ENCODE measurements at places on chromosomes 2 and 18.
A peak's percentile ranks its signal among the peaks of the same experiment; 100 is the strongest.

- no peak for DNase-seq
These were observed 52.1 kb downstream of the GTF3C3 start for GRCh38 chr2:196747400-196747799.

DNA sequence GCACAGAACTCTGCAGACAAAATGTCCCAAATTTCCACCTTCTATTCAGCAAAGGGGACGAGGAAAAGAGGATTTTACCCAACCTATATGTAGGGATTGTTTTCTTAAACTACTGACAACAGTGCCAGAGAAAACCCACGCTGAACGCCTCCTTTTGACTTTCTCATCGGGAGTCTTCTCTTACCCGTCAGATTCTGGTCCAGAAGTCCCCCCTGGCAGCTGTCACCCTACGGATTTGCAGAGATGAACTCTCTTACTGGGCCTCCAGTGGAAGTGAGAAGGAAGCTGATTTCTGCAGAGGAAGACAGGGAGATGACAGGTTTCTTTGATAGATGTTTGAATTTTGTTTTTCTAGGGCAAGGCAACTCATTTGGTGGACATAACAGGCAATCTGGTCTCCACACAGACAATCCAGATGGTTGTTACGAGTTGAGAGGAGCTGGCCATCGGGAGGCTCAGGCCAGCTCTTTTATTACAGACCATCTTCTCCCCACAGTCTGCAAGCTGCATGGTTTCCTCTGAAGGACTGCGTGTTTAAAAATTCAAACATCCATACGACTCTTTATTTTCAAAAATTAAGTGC is 804.3 kb downstream of the RNF144A start:
- no peak for DNase-seq

DNA sequence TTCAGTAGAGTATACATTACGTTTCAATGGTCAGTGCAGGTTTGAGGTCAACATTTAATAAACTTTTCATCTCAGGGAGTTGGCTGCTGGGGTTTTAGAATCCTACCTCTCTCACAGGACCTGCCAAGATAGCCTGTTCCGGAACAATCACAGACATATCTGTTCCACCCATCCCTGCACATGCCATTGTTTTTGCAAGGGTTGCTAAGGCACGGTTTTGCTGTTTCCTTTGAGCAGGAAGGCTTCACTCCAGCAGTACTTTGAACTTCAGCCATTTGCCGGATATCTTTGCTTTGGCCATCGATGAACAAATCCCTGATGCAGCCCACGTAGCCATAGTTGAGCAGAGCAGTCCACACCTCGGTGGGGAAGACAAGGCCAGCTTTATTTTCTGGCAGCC is 493.8 kb downstream of the NRXN1 start:
- DNase-seq, result no peak

DNA sequence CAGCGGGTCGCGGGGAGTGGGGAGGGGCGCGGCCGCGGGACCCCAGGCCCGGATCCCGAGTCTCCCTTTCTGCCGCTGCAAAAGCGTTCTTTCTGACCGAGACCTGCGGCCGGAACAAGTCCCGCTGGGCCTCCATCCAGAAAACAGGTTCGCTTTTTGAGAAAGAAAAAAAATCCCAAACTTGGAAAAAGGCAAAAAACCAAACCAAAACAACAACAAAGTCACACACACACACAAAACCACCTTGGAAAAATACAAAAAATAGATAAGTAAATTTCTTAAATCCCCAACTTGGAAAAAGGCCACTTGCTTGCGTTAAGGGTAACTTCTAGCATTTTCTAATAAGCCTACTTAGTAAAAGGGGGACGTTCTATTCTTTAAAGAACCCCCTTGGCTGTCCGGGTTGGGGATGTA is 250 bp upstream of the CHST10 start:
- no peak for DNase-seq

DNA sequence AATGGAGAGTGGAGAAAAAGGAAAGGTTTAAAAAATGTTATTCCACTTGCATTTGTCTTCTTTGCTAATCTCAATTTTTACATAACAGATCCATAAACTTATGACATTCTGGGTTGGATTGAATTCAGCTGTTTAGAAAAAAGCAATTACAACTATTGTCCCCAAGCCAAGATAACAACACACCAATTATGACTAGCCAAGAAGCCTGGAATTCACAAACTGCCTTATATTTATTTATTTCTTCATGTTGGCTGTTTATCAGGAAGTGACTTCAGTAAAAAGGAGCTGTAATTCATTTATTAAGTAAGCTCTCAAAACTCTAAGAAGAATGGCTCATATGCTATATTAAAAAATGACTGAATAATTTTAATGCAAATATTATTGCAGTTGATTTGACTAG is 137.4 kb downstream of the CALCRL start:
- DNase-seq, result no peak

- DNase-seq, result no peak
These were observed 311.3 kb downstream of the ARHGAP15 start for GRCh38 chr2:143440411-143441012.

DNA sequence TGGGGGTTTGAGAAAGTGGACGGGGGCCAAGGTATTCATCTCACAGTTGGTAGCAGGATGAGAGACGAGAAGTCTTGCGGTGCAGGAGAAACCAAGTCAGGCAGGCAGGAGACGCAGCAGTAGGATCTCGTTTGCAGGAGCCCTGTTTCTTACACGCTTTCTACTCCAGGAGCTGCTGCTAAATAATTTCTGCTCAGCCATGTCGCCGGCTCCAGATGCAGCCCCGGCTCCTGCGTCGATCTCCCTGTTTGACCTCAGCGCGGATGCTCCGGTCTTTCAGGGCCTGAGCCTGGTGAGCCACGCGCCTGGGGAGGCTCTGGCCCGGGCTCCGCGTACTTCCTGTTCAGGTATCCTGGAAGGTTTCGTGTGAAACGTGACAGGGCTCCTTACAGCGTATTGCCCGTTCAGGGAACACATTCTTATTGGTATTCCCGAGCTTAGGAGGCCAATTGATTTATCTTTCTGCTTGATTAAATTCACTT is 494 bp downstream of the ANKZF1 start:
- peak; percentile 44 for DNase-seq

GRCh38 chr2:137928547-137929518 is 35.4 kb upstream of the HNMT start:
- DNase-seq, result no peak

DNA sequence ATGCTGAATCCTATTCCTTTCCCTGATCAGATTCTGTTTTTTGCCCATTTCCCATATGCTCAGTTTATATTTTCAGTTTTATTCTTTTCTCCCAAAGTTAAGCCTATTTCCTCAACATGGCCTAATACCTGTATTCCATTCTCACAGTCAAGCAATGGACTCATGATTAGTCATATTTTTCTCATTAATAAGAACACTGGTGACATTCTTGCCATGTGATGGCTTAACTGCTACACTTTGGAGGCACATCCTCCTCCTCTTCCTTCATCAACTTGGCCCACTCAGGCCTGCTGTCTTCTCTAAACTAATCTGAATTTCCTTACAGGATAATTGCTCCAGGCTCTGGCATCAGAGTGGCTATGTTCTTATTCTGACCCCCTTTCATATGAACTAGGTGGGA is 679.2 kb downstream of the NYAP2 start:
- DNase-seq, result no peak

DNA sequence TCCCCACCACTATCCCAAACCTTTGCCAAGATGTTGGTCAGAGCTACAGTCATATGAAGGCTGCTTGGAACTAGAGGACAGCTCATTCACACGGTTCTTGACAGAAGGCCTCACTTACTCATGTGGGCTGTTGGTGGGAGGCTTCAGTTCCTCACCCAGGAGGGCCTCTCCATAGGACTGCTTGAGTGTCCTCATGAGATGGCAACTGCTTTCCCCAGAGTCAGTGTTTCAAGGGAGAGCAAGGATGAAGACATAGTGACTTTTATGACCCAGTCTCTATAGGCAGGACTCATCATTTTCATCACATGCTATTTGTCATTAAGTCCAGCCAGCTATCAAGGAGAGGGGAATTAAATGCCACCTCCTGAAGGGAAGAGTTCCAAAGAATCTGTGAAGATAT is 33.4 kb upstream of the OLA1 start:
- no peak for DNase-seq

DNA sequence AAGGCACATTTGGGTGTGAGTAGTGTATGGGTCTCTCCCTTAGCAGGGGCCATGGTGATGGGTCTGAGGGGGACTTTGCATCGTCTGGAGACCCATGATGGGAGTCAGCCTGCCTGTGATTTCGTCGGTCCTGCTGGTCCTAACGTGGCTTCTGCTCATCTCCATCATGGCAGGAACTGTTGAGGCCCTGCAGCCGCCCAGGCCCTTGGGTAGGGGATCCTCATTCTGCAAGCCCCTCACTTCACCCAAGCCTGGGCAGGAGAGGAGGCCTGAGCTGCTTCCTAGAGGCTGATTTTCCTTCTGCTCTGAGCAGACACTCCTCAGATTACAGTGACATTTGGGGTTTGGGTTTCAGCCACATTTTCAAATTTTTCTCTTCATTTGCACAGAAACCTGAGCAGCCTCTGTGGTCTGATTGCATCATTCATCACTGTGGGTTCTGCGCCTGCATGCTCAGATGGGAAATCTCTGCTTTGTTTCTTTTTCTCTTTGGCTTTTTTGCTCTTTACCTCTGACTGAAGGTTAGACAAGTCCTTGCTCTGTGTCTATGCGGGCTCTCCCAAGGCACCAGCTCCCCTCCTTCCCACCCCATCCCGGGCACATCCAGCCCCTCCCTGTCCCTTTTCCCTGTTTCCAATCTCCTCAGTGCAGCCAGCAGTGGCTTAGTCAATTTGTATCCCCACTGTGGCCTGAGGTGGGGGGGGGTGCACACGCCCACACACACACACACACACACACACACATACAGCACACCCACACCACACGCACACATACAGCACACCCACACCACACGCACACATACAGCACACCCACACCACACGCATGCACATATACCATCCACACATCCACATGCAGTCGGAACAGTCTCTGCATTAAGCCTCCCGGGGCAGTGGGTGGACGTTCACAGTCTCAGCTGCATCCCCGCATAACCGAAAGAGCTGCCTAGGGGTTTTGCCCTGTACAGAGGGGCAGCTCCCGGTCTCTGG is 305.4 kb upstream of the HS6ST1 start:
- DNase-seq, result peak; percentile 34

- no peak for DNase-seq
These were observed 25.8 kb downstream of the TRAPPC12 start for GRCh38 chr2:3405307-3405706.

DNA sequence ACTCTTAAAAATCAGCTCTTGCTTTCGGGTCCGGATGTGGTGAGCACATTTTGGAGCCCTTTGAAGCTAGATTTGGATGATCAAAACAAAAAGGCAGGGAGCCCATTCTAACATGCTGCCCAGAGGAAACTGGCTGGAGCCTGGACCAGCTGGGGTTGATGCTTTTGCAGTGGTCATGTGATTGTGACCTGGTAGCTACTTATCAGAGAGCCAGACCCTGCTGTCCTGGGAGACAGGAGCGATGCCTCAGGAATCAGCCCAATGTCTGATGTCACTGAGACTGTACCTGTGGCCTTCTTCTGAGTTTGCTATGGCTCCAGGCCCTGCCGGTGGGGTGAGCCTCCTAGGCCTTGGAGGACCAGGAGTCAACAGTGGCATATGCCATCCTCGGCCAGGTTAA is 18.7 kb upstream of the SCLY start:
- DNase-seq, result no peak

GRCh38 chr18:64528646-64529045 is 379.8 kb upstream of the LINC00305 start:
- no peak for DNase-seq

- DNase-seq, result no peak
These were observed 49.4 kb downstream of the ETAA1 start for GRCh38 chr2:67446491-67446911.

DNA sequence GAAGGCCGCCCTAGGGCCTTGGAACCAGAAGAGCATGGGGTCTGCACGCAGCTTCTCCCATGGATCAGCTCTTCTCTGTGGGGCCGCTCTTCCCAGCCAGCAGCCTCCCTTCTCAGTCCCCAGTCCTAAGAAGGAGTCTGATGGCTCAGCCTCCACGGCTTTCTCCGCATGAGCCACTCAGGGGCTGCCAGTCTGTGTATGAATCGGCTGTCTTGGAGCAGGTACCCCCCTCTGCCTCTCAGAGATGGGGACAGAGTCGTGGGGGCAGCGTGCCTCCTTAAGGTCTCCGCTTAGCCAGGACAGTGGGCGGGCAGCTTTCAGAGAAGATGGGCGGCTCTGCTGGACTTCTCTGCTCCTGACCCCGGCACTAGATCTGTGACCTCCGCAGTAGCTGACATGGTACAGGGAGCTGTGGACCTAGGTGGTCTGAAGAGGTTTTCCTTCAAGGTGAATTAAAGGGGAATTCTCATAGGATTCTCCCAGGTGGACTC is 21.6 kb downstream of the INPP5D start:
- DNase-seq, result no peak

GRCh38 chr18:52475325-52475724 is 135.3 kb downstream of the DCC start:
- no peak for DNase-seq

GRCh38 chr2:45788401-45788800 is 136.9 kb downstream of the PRKCE start:
- DNase-seq, result no peak

DNA sequence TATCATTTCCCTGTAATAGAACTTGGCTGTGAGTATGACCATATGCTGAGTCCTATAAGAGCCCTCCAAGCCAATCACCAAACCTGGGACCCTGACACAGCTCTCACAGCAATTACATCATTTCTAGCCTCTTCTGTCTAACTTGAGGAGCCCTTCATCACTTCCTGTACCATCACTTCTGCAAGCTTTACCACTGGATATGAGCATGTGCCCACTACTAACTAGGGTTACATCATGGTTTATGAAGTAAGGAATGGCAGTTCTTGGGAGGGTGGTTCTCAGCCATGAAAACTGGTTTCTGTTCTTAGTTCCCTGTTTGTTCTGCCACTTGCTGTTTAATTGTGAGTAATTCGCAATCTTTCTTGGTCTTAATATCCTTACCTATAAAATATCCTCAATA is 31.0 kb upstream of the EPB41L3 start:
- DNase-seq, result no peak

GRCh38 chr2:181683518-181684453 is 3.5 kb upstream of the NEUROD1 start:
- no peak for DNase-seq

GRCh38 chr2:110149330-110150220 is 34.0 kb upstream of the MALL start:
- DNase-seq, result no peak

- no peak for DNase-seq
These were observed 231.7 kb downstream of the TRIB2 start for GRCh38 chr2:12948231-12948960.

DNA sequence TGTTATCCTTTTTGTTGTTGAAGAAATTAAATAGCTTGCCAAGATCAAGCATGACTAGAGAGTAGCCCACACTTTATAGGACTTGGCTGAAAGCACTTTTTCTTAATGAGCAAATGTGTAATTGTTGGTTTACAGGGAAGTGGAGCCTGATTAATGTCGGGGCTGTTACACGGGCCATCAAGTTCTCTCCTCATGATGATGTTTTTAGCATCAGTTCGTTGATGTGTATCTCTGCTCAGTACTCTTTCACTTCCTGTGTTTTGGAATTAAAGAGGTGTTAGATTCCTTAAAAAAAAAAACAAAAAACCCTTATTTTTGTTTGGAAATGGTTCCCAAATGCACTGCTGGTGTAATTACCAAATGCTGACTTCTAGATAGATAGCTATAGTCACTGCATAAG is 114.2 kb downstream of the PTPRM start:
- DNase-seq, result no peak

All from stimulated activated CD8-positive, alpha-beta memory T cell treated with anti-CD3 and anti-CD28 coated beads, Interleukin-7, amount 100 ng/mL, for 48 hours (primary cell).